ENCODE measurements at places on chromosomes 13 and 19.

GRCh38 chr13:102770435-102770834 lies 3.2 kb downstream of the TEX30 start:
- DNase-seq = no peak

GRCh38 chr19:38850436-38850975 lies 720 bp upstream of the HNRNPL start:
- DNase-seq = peak; percentile 99

- DNase-seq = no peak
Measured at GRCh38 chr13:77305266-77305665, 21.6 kb downstream of the MYCBP2 start.

GRCh38 chr13:27827646-27828045 lies 35.4 kb downstream of the GSX1 start:
- DNase-seq = no peak

- no peak for DNase-seq
Measured at GRCh38 chr13:33326246-33326645, 40.7 kb upstream of the STARD13 start.

GRCh38 chr13:80630685-80631121 lies 289.8 kb upstream of the SPRY2 start:
- no peak for DNase-seq

DNA sequence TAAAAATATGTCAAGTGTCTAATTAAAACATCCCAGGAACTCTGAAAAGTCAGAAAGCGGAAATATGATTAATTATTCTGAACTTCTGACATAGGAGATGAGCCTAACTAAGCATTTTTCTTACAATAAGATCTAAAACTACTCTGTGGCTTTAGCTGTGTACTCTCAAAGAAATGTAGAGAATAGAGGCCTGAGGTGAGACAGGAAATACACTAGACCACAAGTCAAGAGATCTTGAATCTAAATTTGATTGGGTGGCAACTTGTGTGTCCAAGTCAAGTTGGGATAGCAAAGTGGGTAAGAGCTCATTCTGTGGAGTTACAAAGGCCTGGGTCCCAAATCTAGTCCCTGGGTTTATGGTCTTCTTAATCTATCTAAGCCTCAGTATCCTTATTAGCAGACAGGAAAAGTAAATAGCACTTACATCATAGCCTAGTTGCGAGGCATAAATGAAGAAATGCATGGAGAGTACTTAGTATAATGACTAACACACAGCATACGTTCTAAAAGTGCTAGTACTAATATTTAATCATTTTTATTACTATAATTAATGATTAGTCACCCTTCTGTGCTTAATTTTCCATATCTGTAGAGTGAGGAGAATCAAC lies 9.4 kb upstream of the LRRC63 start:
- no peak for DNase-seq

GRCh38 chr19:30696514-30696913 lies 324.3 kb downstream of the ZNF536 start:
- DNase-seq = no peak

DNA sequence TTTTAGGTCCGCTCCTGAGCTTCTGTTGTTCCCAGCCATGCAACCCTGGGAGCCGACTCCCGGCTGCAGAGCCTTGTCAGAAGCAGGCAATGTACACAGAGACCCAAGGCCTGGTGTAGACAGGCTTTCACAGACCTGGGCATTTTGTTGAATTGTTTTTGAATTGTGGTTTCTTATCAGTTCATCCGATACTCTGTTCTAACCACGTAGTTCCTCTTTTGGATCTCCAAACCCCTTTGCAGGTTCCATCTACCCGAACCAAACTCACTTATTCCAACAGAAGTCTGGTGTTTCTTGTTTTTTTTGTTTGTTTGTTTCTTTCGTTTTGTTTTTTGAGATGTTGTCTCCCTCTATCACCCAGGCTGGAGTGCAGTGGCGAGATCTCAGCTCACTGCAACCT lies 6.3 kb upstream of the NLRP2 start:
- DNase-seq = no peak

DNA sequence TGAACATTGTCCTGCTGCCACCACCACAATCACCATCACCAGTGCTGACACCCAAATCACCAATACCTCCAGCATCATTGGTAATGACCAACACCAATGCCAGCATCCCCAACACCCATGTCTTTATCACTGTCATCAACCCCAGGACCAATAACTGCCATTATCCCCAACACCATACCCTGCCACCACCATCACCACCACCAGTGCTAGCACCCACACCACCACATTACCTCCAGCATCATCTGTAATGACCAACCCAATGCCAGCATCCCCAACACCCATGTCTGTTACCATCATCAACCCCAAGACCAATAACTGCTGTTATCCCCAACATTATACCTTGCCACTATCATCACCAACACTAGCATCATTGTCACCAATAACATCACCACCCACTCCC lies 2.6 kb downstream of the LGI4 start:
- DNase-seq = no peak

- DNase-seq = no peak
Measured at GRCh38 chr13:41334810-41335209, 23.7 kb downstream of the NAA16 start.

- DNase-seq = no peak
Measured at GRCh38 chr13:33994198-33994597, 176.2 kb downstream of the RFC3 start.

- no peak for DNase-seq
Measured at GRCh38 chr13:43877766-43878165, 1.8 kb downstream of the CCDC122 start.

GRCh38 chr19:2474232-2475017 lies 1.5 kb upstream of the GADD45B start:
- peak; percentile 76 for DNase-seq

DNA sequence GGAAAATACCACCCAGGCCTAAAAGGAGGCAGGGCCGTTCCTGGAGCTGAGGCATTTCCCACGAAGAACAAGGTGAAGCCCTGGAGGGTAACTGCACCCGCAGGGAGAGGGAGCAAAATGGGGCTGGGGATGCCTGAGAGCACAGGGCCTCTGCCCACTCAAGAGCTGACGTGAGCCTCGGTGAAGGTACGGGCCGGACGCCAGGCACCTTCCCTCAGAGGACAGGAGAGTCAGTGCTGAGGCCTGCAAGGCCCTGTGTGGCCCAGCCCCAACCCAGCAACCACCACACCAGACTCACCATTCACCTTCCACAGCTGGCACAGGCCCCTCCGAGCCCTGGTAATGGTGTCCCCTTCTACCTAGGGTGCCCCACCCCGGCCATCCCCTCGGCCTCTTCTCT lies 36.3 kb downstream of the DNMT1 start:
- DNase-seq = no peak

DNA sequence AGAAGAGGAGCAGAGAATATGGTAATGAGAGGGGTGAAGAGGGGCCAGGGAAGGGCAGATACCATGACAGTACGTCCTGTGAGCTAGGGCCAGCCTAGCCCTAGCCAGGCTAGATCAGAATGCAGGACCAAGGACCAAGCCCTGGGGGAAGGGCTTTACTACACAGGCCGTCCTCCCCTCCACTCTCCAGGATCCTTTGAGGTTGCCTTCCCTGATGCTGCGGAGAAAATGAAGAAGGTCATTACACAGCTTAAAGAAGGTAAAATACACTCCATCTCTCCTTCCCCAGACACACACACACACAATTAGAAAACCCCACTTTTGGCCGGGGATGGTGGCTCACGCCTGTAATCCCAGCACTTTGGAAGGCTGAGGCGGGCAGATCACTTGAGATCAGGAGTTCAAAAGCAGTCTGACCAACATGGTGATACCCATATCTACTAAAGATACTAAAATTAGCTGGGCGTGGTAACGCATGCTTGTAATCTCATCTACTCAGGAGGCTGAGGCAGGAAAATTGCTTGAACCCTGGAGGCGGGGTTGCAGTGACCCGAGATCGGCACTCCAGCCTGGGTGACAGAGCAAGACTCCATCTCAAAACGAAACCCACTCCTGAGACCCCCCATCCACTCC lies 8.5 kb downstream of the SPACA6 start:
- no peak for DNase-seq

DNA sequence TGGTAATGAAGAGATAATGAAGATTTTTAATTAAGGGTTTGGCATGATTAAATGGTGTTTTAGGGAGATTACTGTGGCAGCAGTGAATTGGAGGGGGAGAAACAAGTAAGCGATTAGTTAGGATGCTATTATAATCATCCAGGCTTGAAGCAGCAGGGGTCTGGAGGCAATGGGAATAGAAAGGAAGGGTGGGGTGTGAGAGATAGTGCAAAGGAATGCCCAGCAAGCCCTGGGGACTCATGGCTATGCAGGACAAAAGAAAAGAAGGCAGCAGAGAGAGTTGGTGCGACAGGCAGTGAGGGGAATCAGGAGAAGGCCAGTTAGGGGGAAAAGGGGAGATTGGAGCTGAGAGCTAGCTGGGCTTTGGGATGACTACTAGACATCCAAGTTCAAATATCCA lies 34.5 kb downstream of the SOX21 start:
- no peak for DNase-seq

- peak; percentile 32 for DNase-seq
Measured at GRCh38 chr19:9966448-9966847, 30.1 kb upstream of the OLFM2 start.

All from posterior cingulate gyrus (tissue), 11 donors.